Stimulated activated CD4-positive, alpha-beta T cell treated with anti-CD3 and anti-CD28 coated beads, Interleukin-4, amount 100 ng/mL, for 4 hours (primary cell): ENCODE measurements at places on chromosomes 7 and 10.

GRCh38 chr7:115924411-115924810 is 106.2 kb downstream of the TFEC start:
- no peak for DNase-seq

- peak; percentile 26 for DNase-seq
These were observed 461 bp upstream of the FIGNL1 start for GRCh38 chr7:50450590-50451032.

DNA sequence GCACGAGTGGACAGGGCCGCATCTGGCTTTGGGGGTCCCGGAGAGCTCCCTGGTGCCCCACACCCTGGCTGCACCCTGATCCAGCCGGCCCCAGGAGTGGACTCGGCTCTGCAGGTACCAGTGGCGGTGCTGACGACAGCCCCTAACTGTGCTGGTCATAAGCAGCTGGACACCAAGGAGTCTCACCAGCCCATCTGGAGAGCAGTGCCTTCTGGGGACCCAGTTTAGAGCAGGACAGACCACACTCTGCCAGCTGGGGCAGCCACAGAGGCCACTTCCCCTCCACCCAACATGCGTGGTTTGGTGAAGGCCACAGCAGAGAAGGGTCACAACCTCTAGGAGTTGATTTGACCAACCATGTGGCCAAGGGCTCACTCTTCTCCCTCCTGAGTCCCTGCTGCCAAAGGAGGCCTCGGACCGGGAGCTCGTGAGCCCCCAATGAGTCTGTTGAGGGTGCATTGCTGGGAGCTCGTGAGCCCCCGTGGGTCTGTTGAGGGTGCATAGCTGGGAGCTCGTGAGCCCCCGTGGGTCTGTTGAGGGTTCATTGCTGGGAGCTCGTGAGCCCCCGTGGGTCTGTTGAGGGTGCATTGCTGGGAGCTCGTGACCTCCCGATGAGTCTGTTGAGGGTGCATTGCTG is 16.0 kb upstream of the INPP5A start:
- DNase-seq: no peak

- DNase-seq: no peak
These were observed 171.4 kb downstream of the DKK1 start for GRCh38 chr10:52485462-52485861.

DNA sequence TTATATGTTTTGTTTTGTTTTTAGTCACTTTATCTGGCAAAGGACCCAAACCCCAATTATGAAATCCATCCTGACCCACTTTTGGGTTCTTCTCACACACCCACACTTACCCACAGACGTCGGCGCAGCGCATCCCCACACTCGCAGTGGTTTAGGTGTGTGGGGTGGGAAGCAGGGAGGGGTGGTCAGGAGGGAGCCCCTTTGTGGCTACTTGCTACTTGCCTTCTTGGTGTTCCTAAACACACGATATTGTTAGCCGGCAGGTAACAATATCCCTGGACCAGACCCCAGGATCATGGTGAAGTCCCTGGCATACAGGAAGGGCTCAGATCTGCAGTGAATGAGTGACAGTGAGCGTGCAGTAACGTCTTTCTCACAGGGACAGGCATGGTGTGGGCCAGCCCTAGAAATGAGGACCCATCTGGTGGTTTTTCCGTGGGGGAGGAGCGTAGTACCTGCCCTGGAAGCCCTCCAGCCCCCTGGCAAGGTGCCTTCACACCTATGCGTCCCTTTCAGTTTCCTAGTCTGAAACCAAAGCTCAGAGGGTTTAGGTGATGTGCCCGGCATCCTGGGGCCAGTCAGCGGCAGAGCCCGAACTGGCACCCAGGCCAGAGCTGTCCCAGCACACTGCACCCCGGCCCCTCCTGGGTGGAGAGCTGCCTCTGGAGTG is 4.4 kb downstream of the SPOCK2 start:
- DNase-seq: peak; percentile 59

DNA sequence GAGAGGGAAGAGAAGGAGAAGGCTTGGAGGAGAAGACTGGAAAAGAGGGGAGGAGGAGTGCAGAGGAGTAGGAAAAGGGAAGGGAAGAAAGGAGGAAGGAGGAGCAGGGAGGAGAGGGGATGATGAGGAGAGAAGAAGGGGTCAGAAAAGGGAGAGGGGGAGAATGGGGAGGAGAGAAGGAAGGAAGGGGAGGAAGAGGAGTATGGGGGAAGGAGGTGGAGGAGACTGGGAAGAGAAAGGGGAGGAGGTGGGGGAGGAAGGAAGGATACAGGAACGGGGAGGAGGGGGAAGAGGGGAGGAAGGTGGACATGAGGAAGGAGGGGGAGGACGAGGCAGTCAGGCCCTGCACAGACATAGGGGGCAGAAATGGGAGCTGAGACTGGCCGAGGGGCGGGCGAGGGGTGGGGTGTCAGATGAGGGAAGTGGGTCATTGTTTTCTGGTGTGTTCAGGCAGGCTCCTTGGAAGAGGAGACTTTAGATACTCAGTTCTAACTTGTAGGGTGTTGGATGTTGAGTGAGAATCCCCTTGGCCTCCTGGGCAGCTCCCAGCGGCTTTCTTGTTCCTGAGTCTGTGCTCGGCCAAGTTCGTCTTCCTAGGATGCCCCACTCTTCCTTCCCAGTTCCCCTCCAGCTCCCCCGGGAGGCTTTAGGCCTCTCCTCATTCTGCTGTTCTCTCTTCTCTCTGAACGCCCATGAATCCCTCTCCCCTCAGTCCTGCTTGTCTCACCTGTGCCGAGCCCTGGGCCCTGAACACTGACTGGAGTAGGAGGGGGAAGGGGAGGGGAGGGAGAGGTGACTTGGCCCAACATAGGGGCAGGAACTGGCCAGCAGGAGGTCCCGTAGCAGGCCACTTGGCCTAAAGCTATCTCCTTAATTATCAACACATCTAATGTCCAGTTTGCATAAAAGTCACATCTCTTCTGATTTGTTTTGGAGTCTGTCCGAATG is 12.8 kb upstream of the CRHR2 start:
- no peak for DNase-seq

- no peak for DNase-seq
These were observed 48.1 kb downstream of the FAM241B start for GRCh38 chr10:69677985-69678654.

DNA sequence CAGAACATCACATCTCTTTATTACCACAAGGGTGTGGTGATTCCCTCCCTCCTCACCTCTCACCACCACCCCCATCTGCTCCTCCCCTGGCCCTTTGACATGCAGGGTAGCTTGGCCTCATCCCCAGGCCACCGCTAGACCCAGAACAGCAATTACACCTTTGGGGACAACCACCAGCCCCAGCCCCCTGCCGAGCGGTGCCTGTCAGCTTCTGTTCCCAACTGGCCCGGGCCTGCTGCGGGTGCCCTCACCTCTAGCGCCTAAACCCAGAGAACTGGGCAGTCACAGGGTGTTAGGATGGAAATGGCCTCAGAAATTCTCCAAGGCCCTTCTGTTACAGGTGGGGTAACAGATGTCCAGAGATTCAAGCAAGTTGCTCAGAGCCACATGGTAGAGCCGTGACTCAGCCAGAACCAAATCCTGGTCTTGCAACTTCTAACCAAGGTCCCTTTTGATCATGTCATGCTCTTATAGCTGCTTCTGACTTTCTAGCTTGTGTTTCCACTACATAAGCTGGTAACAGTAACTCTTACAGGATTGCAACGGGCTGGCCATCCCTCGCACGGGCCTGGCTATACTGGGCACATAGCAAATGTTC is 78.0 kb downstream of the PRKAG2 start:
- no peak for DNase-seq

- DNase-seq: no peak
These were observed 1.9 kb upstream of the INSYN2A start for GRCh38 chr10:127198307-127198706.

DNA sequence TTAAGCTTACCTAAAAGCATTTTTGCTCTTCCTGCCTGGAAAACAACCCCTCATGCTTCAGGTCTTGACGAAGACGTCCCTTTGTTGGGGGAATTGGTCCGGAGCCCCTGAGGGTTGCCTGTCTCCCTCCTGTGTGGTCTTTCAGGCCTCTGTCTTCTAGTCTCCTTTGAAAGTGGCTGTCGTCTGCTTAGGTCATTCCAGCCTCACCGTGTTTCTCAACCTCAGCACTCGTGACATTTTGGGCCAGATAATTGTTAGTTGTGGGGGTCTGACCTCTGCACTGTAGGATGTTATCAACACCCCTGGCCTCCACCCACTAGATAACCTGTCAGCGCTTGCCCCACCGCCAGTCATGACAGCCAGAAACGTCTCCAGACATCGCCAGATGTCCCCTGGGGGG is 219.1 kb downstream of the TCF7L2 start:
- no peak for DNase-seq

DNA sequence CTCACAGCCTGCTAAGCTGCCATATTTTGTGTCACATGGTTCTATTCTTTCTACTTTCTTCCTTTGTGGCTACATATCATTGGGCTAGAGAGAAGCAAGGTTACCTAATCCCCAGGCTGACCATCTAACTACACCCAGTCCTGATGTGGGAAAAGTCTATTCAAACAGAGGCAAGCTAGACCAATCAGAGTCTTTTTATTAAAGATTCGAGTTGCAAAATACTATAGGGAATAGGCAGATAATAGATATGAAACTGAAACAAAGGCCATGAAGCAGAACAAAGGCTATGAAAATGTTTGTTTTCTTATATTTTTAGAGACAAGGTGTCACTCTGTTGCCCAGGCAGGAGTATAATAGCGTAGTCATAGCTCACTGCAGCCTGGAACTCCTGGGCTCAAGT is 36.7 kb downstream of the MTERF1 start:
- DNase-seq: no peak

- no peak for DNase-seq
These were observed 946.0 kb downstream of the NRG3 start for GRCh38 chr10:82821043-82821442.

- DNase-seq: no peak
These were observed 13.0 kb downstream of the ESYT2 start for GRCh38 chr7:158816271-158816670.

DNA sequence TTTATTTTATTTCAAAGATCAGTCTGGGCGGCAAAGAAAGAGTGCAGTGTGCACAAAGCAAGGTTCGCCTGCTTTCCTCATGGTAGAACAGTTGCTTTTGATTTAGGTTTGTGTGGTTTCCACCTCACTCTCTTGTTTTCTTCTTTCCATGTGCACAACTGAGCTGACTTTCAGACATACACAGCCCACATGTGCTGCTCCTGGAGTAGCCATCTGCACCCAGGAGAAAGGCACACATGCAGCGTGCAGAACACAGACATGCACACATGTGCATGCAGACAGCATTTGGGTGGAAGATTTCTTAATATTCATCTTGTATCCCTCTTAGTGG is 302.1 kb downstream of the FZD1 start:
- DNase-seq: no peak

GRCh38 chr10:118570591-118570990 is 24.9 kb downstream of the PRLHR start:
- DNase-seq: no peak

- DNase-seq: no peak
These were observed 102.5 kb upstream of the APBB1IP start for GRCh38 chr10:26335574-26336093.

DNA sequence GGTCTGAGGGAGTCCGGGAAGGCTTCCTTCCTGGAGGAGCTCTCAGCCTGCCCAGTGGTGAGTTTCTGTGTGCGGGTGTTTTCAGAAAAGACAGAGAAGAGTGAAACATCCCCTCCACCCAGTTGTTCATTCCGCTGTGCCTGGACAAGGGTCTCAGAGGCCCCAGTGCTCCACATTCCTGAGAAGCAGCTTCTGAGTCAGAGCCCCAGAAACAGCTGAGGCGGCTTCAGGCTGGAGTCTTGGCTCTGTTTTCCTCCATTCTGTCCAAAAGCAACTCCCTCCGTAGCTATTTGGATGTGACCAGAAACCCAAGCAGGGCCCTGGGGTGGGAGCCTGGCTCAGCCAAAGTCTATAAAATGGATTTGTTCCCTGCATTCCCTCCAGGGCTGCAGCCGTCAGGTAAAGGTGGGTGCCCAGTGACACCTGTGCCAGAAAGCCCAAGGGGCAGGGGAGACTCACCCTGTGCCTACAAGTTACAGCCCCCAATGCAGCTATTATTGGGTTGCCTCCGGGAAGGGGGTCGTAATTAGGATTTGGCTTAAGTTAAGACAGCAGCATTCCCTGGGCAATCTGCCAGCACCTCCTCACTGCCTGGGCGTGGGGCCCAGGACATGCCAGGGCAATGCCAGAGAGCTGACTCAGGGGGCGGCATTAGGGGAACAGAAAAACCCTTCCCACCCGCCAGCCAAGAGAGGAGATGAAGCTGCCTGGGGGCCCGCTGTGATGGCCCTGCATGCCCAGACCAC is 13.1 kb upstream of the CAMK2G start:
- no peak for DNase-seq

- no peak for DNase-seq
These were observed 192.4 kb upstream of the DKK1 start for GRCh38 chr10:52121688-52122087.

DNA sequence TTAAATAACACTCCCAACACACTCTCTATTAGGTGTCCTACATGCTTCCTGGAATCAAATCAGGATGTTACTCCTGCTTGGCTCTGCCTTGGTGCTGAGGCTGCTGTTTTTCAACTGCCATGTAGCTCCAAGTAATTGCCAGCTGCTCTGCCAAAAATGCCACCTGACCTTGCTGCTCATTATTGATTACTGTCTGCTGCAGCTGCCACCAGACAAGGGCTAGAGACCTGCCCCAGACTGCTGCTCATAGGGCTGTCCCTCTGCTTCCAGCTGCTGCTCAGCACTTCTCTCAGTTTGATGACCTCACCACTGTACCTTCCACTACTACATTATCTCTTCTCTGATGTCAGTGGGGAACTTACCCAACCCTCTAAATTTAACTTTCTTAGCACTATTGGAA is 102.5 kb downstream of the PCLO start:
- DNase-seq: no peak

DNA sequence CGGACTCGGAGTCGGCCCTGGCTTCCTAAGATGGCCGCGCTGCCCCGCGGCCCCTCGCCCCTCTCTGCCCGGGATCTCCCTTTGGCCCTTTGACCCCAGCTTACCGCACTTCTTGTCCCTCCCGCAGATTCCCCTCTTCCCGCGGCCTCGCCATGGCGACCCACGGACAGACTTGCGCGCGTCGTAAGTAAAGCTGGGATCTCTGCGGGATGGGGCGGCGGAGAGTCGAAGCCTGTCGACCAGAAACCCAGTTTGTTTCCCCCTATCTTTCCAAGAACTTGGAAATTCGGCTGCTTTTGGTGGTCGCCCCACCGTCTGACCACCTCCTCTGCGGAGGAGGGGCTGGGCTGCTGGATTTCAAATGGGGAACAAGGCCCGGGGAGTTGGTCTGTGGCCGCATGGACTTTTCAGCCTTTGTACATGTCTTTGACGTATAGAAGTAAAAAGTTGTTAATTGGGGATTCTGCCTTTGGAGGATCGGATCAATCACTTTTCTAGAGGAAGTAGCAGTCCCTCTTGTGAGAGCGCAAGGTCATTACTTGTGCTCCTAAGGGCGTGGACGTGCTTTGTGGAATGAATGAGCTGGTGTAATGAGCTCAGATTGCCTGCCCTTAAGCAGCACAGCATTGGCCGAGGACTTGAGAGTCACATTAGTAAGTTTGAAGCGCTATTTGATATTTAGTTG is 553 bp downstream of the VDAC2 start:
- peak; percentile 38 for DNase-seq

DNA sequence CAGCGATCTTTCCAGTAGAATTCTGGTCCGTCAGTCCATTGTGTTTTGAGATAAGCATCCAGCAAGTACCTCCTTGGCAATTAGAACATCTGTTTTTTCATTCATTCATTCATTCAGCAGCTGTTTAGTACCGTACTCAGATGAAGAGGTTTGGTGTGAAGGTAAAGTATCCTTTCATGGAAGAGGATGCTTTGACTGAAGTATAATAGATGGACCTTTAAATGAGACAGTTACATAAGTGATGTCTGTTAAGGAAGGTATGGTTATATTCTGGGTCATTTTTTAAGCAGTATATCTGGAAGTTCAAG is 1.2 kb downstream of the MAPK8 start:
- DNase-seq: no peak
